ENCODE measurements at places on chromosomes 2 and 18. TPM values are rescaled to one million over a fixed set of nuclear protein-coding genes. Genes with fewer than 3 reads are reported as not detected.

GRCh38 chr2:147250652-147251356 is 594.0 kb upstream of the ACVR2A start:
- no peak for DNase-seq

- no peak for DNase-seq
These were observed 6.9 kb upstream of the CCBE1 start for GRCh38 chr18:59704146-59704545.

The CXCR2 gene
- not detected for polyA plus RNA-seq

DNA sequence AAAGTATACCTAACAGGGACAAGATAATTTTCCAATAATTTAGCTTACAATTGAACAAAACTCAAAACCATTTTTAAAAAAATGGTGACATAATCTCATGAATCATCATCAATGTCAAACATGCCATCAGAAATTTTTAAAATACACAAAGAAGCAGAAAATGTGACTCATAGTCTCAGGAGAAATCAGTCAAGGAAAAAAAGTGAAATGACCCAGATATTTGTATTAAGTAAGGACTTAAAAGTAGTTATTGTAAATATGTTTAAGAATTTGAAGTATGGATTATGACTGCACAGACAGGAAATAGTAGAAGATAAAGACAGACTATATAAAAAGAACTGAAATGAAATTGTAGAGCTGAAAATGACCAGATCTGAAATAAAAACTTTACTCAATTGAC is 473.9 kb upstream of the SYT4 start:
- no peak for DNase-seq

DNA sequence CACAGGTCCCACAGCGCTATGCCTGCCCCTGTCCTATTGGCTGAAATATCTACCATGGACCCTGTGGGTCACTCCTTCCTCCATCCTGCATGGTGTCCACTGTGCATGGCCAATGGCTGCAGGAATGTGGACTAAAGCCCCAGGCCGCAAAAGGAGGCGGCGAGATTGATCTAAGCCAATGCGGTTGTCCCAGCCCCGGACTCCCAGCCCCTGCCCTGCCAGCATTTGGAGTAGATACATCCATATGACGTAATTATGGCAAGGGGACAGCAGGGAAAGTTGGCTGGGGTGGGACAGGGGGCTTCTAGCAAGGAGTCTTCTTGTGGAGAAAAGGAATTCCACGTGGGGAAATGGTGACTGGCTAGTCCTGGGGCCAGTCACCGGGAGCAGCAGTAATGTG is 11.4 kb upstream of the ZNF516 start:
- DNase-seq, result no peak

The MRPL44 gene
- 12.8 TPM for polyA plus RNA-seq

DNA sequence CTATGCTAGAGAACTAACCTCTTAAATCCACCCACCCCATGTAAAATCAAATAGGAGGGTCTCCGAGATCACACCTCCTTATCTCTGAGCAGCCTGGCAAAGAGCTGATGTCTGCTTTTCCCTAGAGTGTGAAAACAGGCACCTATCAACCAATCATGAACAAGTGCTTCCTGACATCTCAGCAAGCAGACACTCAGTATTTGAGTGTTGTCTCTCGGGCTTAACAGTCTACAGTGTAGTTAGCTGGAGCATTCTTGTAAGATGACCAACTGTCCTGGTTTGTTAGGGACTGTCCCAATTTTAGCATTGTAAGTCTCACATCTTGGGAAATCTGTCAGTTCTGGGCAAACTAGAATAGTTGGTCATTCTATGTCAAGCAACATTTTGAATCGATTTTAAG is 26.4 kb downstream of the MARCHF4 start:
- DNase-seq, result no peak

The CFC1 gene
- not detected for polyA plus RNA-seq

The TUBA3E gene
- not detected for polyA plus RNA-seq

GRCh38 chr2:222862106-222862908 is 1.5 kb downstream of the ACSL3 start:
- no peak for DNase-seq

The GAD1 gene
- 0.25 TPM for polyA plus RNA-seq

All from BJ (cell line).